ENCODE measurements at places on chromosomes 3 and 15.

DNA sequence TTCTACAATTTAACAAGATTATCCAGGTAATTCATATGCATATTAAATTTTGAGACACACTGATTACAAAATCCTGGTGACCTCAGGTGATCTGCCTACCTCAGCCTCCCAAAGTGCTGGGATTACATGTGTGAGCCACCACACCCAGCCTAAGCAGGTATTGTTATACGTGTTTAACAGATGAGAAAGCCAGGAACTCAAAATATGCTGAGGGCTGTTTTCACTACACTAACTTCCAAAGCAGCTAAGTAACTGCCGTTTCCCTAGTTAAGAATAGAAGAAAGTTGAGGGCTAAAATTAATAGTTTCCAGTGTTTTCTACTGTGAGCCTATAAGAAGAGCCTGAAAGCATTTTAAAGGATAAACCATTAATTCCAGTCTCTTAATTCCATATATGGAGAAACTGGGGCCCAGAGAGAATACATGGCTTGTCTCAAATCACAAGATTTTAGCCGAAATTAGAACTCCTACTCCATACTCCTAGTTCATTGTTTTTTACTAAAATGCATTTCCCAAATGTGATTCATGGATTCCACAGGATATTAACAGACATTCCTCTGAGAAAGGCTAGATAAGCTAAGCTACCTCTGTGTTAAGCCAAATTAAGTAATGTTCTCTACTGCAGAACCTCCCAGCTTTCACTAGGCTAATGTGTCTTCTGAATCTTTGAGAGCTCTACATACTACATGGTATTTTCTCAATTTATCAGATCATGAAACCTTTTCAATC, 17.0 kb upstream of the AVEN start:
- peak; percentile 70 for DNase-seq

GRCh38 chr3:42668793-42669217, 15.3 kb downstream of the ZBTB47 start:
- no peak for DNase-seq

GRCh38 chr15:33834892-33835743, 133.2 kb upstream of the CHRM5 start:
- no peak for DNase-seq

GRCh38 chr3:101913168-101913567, 63.9 kb downstream of the NFKBIZ start:
- DNase-seq = no peak

DNA sequence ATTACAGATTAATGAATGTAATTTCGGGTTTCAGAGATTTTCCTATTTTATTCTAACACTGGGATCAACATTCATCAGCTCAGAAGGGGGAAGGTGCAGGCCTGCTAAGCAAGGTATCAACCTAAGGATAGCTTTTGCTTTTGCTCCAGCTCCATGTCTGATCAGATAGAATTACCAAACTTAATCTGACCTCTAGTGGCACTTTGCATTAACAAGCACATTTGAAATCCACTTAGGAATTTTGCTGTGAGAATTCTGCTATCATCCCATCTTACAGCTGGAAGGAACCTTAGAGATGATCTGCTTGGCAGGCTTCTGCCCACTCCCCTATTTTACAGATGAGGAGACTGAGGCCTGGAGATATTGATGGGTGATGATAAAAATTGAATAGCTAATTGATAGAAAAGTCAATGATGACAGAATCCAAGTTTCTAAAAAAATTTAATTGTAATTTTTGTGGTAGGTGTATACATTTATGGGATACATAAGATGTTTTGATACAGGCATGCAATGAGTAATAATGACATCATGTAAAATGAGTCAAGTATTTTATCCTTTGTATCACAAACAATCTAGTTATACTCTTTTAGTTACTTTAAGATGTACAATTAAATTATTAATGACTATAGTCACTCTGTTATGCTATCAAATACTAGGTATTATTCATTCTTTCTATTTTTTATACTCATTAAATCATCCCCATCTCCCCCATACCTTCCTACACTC, 209.2 kb upstream of the ZPLD1 start:
- DNase-seq = peak; percentile 85

DNA sequence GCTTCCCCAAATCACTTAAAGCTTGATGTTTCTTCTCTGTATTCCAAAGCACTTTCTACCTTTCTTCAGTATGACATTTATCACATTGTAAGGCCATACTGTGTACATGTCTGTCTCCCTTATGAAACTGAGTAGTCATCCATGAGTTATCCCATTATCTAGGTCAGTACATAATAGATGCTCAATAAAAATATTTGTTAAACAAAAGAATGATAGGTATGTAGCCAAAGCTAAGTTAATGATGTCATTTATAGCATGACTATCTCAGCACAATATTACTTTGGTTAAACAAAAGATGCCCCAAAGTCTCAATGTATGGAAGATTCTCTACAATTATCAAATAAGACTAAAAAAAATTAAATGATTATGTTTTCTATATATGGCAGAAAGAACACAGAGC, 3.1 kb upstream of the TMCO5A start:
- no peak for DNase-seq

DNA sequence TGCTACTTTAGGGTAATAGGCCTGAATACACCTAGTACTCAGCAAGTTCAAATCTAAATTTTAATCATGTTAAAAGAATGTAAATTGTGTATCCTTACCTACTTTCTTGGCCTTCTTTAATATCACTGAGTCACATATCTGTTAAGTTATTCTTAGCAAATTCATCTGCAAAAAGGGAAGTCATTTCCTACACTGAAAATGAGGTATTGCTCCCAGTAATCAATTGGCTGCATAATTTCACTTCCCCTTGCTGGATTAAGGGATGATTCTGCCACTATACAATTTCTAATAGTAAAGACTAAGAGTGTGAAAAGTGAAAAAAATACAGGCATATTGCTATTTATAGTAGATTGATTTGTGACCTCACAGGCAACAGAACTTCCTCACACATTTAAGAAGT, 47.8 kb downstream of the CCDC54 start:
- DNase-seq = no peak

DNA sequence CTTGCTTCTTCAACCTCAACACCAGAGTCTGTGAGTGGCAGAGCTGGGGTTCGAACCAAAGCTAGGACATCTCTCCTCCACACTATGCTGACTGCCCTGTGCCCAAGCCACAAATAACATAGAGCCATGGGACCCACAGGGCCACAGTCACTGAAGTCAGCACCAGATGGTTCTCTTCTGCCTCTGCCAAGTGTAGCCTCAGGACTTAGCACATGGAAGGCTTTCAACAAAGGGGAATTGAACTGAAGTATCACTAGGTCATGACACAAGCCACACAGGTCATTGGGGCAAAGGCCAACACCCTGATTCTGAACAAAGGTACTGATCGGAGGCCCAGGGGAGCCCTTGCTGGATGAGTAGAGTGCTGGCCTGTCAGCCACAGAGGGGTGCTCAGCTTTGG, 83.6 kb downstream of the BDH1 start:
- DNase-seq = no peak

DNA sequence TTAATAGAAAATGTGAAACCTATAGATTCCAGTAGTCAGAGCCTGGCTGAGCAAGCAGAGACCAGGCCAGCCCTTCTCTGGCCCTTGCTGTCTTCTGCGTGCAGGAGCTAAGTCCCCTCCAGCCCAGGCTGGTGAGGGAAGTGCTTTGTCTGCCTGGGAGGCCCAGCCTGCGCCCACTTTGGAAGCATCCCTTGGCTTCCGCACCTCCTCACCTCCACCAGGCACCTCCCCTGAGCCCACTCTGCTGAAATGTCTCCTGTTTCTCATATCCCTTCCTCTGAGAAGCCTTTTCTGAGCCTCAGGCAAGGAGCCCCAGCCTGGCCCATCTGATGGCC, 45.3 kb downstream of the ALDH1L1 start:
- DNase-seq = no peak

- no peak for DNase-seq
Measured at GRCh38 chr3:14512281-14512941, 27.7 kb downstream of the GRIP2 start.

- DNase-seq = peak; percentile 42
Measured at GRCh38 chr15:81297147-81297572, 26.8 kb downstream of the STARD5 start.

DNA sequence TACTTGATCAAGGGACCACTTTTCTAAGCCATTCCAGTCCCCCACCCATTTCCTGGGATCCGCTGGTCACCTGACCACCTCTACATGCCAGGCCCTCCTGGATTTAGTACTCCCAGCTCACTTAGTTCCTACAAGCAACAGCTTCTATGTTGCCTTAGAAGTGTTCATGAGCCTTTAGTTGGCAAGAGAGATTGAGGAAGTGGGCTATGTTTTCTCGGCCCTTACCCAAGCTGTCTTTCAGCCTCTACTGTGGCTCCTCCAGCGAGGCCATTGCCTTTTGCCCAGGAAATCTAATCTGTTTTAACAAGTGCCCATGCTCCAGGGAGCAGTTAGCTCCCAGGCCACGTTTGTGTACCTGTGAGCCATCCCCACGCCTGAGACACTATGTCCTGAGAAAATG, 4.5 kb upstream of the PRKAR2A start:
- DNase-seq = no peak
